ENCODE measurements at places on chromosomes 11 and 22.

- DNase-seq: no peak
- no peaks in the 10 kb centered on the region for H3K36me3 ChIP-seq
- H3K27me3 ChIP-seq: no peaks in the 10 kb centered on the region
- H3K4me1 ChIP-seq: peaks cover 8% of the 10 kb centered on the region
These were observed 13.1 kb upstream of the RAB38 start for GRCh38 chr11:88188251-88188931.

DNA sequence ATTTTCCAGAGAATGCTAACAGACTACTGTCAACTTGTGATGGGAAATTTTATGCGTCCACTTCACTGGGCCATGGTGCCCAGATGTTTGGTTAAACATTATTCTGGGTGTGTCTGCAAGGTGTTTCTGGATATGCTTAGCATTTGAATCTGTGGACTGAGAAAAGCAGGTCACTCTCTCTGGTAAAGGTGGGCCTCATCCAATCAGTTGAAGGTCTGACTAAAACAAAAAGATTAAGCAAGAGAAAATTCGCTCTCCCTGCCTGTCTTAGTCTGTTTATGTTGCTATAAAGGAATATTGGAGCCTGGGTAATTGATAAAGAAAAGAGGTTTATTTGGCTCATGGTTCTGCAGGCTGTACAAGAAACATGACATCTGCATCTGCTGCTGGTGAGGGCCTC is 32.1 kb upstream of the CD81 start:
- no peaks in the 10 kb centered on the region for H3K36me3 ChIP-seq
- H3K27me3 ChIP-seq: no peaks in the 10 kb centered on the region
- no peak overlapping the region for H3K27ac ChIP-seq
- no peak for DNase-seq

DNA sequence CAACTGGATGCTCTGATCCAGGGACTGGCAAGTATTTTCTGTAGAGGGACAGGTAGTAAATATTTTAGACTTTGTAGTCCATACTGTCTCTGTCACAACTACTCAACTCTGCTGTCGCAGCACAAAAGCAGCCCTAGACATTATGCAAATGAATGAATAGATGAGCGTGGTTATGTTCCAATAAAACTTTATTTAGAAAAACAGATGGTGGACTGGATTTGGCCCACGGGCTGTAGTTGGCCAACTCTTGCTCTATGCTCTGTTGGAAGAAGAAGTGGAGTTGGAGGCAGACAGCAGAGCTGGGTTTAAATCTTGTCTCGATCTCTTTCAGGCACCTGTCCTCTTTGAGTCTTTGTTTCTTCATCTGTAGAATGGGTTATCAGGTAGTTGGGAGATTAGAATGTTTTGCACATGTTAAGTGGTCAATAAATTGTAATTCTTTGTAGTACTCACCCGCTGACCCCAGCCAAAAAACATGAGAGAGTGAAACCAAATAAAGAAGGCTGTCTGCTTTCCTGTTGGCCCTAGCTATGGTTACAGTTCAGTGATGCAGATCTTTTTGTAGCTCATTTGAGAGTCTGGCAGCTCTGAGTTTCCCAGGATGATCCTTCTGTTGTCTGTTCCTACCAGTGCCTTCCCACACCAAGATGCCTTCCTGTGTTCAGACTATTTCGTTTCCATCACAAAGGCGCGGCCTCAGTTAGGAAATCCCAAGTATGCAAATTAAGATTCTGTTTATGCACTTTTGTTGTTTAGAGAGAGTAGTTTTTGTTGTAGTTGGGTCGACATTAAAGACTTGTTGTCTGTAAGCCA is 198.1 kb upstream of the SEZ6L start:
- H3K4me3 ChIP-seq: no peak overlapping the region
- H3K27me3 ChIP-seq: no peaks in the 10 kb centered on the region
- H3K27ac ChIP-seq: no peak overlapping the region

- no peak for DNase-seq
- no peak overlapping the region for H3K4me3 ChIP-seq
- H3K27ac ChIP-seq: no peak overlapping the region
- H3K4me1 ChIP-seq: no peaks in the 10 kb centered on the region
These were observed 37.2 kb downstream of the RCOR2 start for GRCh38 chr11:63879598-63880402.

- H3K4me1 ChIP-seq: no peaks in the 10 kb centered on the region
- no peak overlapping the region for H3K27ac ChIP-seq
- H3K36me3 ChIP-seq: no peaks in the 10 kb centered on the region
- no peak for DNase-seq
- H3K27me3 ChIP-seq: no peaks in the 10 kb centered on the region
- no peak overlapping the region for H3K4me3 ChIP-seq
These were observed 62.0 kb upstream of the ARHGAP42 start for GRCh38 chr11:100625041-100625440.
